Nephron progenitor cell (in vitro differentiated cells): ENCODE measurements at places on chromosomes 7 and 10.
A peak's percentile ranks its signal among the peaks of the same experiment; 100 is the strongest.

DNA sequence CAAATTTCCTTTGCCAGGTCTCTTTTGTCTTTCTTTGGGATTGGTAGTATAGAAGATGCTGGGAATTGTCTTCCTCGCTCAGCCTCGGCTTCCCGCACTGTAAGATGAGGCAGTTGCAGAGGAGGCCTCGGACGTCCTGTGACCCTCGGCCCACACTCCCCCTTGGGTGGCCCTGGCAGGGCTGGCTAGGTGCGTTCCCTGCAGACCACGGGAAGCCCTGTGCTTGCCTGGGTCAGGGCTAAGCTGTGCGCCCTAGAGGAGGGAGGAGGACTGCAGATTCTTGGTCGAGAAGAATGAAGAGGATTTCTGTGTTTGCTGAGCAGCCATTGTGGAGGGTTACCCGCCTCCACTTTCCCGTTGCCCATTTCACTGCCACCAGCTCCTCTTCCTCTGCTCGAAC lies 42.8 kb downstream of the WIPI2 start:
- DNase-seq, result no peak

DNA sequence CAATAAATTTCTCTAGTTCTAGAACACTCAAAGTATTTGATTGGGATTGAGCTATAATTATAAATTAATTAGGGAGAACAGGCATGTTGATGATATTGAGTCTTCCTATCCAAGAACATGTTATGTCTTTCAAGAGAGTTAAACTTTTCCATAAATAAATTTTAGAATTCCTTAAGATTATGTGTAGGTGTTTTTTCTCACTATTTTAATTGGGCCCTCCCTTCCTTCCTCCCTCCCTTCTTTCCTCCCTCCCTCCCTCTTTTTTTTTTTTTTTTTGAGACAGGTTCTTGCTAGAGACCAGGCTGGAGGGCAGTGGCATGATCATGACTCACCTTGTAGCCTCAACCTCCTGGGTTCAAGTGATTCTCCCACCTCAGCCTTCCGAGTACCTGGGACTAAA lies 20.2 kb downstream of the EXOC6 start:
- no peak for DNase-seq

DNA sequence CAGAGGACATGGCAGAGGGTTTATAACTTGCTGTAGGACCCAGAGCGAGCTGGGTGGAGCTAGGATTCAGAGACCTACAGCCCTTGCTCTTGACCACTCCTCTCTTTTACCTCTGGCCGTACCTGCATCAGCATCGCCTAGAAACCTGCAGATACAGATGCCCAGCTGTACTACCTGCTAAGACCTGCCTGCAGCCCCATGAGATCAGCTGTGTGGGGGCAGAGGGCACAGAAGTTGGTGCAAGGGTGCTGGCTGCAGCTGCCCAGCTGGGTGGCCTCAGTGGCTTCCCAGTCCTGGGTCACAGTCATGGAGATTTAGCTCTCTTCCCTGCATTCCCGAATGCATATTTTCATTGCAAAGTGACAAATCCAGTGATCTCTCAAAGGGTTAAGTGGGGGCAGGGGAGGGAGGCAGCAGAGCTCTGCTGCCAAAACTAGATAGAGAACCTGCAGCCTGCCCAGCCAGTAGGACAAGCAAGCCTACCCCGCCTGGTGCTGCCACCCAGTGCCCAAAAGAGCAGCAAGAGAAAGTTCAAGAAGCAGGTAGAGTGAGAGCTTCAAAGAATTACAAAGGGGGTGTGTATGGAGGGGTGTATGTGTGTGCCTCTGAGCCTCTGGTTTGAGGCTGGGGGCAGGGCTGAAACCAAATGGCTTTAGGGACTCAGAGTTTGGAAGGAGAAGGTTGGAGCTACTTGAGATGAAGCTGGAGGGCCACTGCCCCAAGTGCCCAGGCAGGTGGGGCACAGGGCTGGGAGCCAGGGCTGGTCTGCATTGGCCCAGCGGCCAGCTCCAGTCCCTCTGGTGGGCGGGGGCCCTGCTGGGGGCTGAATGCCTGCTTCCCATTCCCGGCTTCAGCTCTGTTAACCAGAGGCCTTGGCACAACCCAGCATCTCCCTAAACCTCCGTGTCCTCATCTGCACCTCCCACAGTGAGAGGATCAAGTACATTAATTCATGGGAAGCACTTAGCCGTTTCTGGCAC lies 6.9 kb downstream of the FAM241B start:
- no peak for DNase-seq

- no peak for DNase-seq
These were observed 272.3 kb downstream of the SEMA3D start for GRCh38 chr7:84914598-84914997.

GRCh38 chr7:7969306-7970236 lies 975 bp downstream of the GLCCI1 start:
- peak; percentile 51 for DNase-seq
